CD8-positive, alpha-beta T cell (primary cell): ENCODE measurements at places on chromosomes 3 and 15. TPM values are rescaled to one million over a fixed set of nuclear protein-coding genes. Genes with fewer than 3 reads are reported as not detected.

Gene B3GALNT1
- not detected for total RNA-seq

Gene POPDC2
- 2.1 TPM for total RNA-seq

Gene GP5
- total RNA-seq, result 2.8 TPM

Gene GOLGA6L7
- not detected for total RNA-seq

Gene ATP10A
- total RNA-seq, result 18.5 TPM

Gene CPNE9
- not detected for total RNA-seq

Gene ASB14
- not detected for total RNA-seq

Gene CKMT1A
- total RNA-seq, result not detected

Gene CFAP161
- total RNA-seq, result not detected

Gene RTP1
- not detected for total RNA-seq

Gene LRRC2
- total RNA-seq, result 0.33 TPM
